ENCODE measurements at places on chromosomes 4 and X.

DNA sequence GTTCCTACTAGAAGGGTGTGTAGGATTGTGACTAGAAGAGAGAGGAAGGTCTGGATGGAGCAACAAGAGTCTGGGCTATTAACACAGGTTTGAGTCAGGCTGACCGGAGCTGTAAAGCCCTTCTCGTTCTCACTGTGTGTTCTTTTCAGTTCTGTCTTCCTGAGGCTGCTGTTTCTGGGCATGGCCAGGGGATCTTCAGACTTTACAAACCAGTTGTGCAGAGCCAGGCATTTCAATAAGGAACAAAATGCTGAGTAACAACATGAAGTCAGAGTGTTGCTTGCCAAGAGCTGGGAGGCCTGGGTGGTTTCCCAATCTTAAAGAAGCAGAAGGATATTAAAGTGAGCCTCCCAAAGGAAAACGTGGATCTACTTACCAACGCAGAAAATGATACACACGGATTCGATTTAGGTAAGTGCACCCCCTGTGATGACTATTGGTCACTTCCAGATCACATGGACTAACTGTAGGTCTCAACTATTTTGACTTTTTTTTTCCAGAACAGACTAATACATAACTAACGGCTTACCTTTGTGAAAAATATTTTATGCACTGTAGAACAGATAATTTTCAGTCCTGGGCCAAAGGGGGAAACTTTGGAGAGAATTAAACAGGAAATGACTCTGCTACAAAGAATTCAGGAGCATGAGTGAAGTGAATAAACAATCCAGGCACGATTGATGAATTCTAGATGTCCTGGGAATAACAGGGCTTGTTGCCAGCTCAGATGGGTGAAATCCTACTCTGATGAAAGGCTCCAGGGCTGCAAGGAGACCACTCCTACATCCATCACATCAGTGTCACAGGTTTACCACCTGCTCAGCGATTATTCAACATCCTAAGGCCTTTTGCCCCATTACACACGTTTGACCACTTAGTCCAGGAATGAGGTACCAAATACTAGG lies 94.5 kb downstream of the ANXA3 start:
- no peak for DNase-seq

DNA sequence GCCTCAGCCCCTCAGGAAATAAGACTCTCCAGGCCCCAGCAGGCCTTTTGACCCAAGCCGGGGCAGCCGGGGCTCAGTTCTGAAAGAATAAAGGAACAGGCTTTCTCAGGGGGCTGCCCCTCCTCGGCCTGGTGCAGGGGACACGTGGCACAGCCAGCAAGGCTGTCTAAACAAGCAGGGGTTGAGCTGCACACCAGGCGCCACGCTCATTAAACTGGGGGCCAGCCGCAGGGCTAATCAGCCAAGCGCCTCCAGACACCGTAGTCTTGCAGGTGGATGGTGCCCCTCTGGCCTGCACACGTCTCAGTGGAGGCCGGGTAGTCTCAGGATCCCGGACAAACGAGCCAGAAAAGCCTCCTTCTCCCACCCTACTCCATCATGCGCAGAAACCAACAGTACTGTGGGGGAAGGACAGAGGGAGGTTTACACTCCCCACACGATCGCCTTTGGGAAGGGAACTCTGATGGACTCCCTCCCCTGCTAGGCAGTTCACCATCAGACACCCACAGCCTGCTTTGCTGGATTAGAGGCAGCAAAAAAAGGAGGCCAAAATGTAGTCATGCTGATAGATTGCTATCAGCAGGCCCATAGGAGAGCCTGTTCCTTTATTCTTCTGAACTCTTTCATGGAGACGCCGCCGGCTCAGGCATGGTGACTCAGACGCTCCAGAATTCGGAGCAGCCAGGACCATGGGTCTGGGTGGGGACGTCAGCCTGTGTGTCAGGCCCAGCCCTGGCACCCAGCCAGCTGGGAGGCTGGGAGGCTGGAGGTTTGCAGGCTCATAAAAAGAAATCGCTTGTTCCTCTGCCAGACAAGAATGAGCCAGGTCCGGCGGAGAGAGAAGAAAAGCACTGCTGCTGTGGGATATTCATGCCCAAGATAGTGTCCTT lies 342.4 kb downstream of the BCOR start:
- no peak for DNase-seq

GRCh38 chr4:54647070-54647469 lies 10.7 kb upstream of the KIT start:
- DNase-seq, result no peak

- no peak for DNase-seq
Observed at GRCh38 chr4:178462710-178463109, 1020.5 kb upstream of the AGA start.

DNA sequence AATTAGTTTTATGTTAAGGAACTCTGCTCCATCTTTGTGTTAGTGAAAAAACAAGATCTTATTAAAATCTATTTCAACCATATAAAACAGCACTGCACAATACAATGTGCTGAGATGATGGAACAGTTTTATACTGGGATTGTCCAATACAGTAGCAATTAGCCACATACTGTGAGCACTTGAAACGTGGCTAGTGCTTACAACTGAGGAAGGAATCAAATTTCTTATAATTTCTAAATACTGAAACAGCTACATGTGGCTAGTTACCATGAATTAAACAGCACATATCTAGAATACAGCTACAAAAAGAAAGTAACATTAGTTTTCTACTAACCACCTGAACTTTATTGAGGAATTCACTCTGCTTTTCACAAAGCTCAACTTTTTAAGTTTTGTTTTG lies 14.7 kb downstream of the NFXL1 start:
- DNase-seq, result no peak

- DNase-seq, result no peak
Observed at GRCh38 chr4:184816962-184817361, 8.8 kb downstream of the ACSL1 start.

DNA sequence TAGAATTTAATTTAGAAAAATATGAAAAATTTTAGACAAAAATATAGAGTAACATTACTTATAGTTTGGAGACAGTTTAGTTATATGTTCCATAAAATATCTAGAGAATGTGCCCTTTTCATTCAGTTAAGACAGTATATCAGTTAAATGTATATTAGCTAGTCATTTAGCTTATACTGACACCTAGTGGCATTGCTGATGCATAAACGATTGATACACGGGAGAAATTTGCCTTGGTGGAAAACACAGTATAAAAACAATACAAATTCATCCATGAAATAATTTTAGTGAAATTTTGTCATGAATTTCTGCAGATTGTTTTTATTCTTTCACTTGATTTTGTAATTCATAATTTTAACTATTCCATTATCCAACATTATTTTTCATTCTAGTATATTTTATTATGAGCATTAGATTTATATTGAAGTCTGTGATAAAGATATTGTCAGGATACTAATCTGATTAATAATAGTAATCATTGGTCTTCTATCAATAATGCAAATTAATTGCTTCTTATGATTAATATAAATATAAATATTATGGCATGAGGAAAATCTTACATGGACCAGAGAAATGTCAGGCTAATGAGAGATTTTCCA lies 219.0 kb downstream of the TLL1 start:
- DNase-seq, result no peak

- DNase-seq, result no peak
Observed at GRCh38 chr4:123653236-123653635, 256.6 kb downstream of the SPRY1 start.

- no peak for DNase-seq
Observed at GRCh38 chr4:94341481-94342370, 910 bp downstream of the HPGDS start.

DNA sequence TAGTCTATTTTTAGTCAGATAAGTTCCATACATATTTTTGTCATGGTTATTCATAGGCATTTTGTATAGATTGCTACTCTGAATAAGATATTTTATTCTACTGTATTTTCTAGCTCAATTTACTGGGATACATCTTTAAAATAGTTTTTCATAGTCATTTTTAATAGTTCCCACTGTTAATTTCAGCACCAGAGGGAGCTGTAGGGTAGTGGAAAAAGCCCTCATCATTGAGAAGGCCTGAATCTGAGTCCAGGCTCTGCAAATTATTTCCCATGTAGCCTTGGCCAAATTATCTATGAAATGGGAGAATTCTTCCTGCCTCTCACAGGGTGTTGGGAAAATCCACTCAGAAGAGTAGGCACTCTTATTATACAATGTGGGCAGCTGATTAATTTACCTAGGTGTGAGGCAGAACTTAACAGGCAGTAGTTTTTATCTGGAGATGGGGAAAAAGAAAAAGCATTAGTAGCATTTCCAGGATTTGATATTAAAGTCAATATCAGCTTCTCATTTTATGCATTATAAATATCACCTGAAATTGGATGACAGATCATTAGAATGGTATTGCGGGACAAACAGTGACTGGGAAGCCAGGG lies 102.9 kb upstream of the PAQR3 start:
- peak; percentile 7 for DNase-seq

DNA sequence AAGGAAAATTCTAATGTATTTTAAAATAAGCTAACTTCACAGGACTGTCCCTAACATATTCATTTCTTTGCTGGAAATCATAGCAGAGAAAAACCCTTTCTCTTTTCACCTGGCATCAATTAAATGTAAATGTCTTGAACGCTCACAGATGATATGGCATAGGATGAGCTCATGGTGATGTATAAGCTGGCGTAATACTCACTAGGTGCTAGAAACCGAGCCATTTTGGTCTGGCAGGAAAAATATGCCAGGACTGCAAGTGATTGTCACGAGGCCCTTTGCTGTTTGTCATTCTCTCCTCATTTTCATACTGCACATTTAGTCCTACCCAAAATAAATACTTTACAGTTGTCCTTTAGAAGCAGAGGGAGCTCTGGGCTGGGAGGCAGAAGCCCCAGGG lies 222.7 kb upstream of the LNX1 start:
- no peak for DNase-seq

- no peak for DNase-seq
Observed at GRCh38 chr4:7430368-7430964, 4.3 kb downstream of the PSAPL1 start.

DNA sequence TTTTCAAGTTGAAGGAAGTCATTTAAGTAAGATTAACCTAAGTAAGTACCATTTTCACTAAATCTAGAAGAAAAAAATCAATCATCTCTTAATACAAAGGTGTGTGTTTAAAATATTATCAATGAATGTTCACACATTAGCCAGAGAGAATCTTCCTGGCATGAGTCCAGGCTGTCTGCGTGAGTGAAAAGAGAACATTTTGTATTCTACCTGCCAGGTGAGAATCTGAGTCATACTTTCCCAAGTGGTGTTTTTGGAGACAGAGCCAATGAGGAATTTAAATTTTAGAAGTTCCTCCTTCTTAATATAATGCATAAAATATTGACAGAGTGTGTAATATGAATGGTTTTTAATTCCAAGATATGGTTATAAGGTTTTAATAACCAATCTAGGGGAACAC lies 371.8 kb upstream of the NR3C2 start:
- DNase-seq, result no peak

- no peak for DNase-seq
Observed at GRCh38 chr4:81505726-81506125, 34.0 kb upstream of the RASGEF1B start.

- DNase-seq, result peak; percentile 82
Observed at GRCh38 chr4:40325406-40326019, 9.6 kb upstream of the CHRNA9 start.

DNA sequence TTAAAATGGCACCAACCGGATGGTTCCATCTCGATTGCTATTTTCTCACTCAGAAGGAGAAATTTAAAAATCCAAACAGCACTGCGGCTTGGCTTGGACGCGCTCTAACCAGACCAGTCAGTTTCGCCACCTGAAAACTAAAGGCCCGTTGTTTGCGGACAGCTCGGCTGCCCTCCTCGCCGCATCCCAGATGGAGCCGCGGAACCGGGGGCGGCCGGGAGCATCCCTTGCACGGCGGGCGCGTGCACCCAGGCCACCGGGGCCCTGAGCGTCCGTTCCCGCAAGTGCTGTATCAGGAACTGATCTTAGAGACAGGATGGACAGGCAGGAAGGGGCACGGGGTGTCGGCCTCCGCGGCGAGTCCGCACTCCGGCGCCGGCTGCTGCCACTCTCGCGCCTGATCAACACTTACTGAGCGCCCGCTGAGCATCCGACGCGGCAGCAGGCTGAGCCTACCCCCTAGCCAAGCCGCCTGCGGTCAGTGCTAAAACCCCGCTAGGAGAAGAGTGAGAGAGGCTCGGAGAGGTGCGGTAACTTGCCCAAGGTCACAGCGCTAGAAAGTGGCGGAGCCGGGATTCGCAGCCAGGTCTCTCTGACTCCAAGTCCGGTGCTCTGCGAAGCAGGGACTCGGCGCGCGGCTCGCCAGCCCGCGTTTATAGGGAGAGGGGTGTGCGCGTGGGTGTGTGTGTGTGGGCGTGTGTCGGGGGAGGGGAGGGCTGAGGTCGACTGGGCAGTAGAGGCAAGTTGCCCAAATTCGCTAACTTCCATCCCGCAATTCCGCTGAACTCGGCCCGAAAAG lies at the start of gene CITED1:
TSS of gene CITED1 (minus strand) at position 629 of the 799 bp plus-strand sequence. CDS start 3,045 bp downstream, outside the sequence.
- DNase-seq, result peak; percentile 4

DNA sequence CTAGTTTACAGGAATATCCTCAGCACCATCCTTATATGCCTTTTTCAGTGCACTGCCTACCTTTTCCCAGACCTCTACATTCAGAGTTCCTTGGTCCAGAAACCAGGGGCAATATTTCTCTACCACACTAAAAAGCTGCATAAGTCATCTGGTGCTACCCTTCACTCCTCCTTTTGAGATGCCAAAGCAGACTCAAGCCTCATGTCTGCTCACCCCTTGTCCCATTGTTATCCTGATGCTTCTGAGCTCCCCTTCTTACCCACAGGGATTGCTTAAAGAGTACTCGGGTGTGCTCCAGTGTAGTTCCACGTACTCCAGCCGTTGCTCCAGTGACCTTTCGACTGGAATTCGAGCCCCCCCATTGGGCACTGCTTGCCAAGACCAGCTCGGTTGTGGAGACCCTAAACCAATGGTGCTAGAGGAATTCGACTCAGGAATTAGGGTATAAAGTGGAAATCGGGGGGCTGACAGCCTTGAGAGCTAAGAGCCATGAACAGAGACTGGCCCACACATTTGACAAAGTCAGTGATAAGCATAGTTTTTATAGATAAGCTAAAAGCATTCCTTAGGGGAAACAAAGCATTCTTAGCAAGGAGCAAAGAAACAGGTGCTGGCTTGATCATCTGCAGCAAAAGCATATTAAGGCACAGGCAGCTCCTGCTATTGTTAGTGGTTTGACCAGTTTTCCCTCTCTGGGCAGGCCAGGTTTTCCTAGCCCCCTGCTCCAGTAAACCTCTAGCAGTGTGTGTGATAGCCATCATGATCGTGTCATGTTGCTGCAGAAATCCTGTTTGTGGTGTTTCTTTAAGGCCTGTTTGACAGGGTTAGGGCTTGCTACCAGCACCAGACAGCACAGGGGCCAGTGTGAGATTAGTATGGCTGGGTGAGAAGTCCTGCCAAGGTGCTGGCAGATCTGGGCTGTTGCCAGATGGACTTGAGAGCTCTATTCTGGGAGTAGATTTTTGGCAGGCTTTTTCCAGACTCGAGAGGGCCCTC lies 57.5 kb upstream of the WDR1 start:
- DNase-seq, result no peak

GRCh38 chr4:7390336-7390735 lies 44.4 kb downstream of the PSAPL1 start:
- no peak for DNase-seq

GRCh38 chr4:42750091-42750490 lies 93.2 kb upstream of the ATP8A1 start:
- peak; percentile 58 for DNase-seq
